ENCODE measurements at places on chromosomes 2 and 18.

DNA sequence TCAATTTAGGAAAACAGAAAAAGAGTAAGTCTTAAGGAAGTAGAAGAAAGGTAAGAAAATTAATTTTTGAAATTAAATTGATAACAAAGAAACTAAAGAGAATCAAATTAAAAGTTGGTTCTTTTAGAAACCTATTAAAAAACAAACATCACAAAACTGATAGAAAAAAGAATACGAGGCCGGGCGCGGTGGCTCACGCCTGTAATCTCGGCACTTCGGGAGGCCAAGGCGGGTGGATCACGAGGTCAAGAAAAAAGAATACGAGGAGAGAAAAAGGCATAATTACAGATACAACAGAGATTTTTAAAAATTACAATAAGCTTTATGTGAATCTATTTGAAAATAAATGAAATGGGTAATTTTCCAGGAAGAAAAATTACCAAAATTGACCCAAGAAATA is 11.8 kb downstream of the PREPL start:
- no peak for DNase-seq

DNA sequence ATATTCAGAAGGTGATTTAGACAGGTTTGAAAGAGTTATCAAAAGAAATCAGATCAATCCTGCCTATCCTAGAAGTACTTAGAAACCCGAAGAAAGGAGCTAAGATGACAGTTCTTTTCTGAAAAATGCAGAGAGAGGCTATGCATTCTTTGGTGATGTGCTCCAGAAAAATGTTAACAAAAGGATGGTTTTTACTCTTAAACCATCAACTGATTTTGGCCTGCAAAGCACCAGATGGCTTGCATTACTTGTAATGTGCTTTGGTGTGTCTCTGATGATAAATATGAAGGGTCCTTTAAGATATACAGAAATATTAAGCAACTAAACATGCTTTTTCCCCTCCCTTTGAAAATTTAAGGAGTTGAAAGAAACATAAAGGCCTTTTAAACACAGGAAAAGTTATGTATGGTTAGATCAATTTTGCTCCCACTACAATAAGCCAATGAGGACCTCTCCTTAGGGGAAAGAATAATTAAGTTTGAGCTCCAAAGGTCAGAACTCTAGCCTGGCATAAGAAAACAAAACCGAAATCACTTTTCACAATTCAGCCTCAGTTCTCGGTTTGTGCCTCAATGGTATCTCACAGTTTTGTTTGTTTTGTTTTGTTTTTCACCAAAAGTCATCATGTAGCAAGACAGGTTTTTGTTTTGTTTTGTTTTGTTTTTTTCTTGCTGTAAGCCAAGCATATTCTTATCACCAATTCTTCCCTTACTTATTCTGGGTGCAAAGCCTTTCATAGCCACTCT is 302.4 kb upstream of the NT5C1B start:
- no peak for DNase-seq

GRCh38 chr2:41000906-41001305 is 549.0 kb upstream of the SLC8A1 start:
- peak; percentile 89 for DNase-seq

- no peak for DNase-seq
These were observed 144.3 kb downstream of the MCFD2 start for GRCh38 chr2:46771309-46771708.

DNA sequence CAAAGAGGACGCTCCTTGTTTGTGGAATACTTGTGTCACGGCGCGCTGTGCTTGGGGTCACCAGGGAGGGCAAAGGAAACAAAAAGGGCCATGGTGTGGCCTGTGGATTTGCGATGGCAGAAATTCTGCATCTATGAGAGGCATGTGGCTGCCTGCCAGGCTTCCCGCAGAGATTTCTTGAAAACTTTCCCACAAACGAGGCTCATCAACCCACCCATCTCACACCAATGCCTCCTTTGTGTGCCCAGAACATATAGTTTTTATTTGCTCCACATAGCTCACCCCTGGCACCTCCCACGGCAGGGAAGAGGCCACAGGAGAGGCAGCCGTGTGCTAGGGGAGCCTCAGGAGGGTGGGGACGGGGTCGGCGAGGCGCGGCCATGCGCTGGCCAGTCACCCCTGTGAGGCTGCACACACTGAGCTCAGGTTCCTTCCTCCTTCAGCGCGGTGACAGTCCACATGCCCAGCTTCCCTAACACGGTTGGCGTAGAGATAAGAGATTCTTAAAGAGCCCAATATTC is 100.3 kb downstream of the MBP start:
- DNase-seq = no peak

GRCh38 chr2:4221434-4221833 is 518.1 kb downstream of the DCDC2C start:
- no peak for DNase-seq

DNA sequence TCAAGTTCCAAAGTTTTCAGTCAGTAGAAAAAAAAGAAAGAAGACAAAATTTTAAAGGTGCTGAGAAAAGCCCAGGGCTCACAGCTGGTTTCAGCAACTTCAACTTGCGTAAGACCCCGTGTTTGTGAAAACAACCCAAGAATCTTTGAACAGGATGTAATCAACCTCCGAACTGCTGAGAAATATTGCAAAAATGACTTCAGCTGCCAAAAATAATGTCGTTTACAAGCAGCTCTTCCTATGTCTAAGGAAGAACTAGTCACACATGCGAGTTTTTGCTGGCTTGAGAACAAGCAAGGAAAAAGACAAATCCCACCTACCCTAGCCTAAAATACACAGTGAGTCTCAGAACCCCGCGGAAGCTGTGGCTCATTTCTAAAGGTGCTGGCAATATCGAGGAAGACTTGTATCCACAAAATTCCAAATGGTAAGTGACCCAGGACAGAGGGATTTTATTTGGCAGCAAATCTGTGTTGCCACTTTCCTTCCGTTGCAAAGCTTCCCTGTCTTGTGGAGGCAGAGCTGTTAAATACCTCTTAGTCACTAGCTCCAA is 59.8 kb upstream of the SLC8A1 start:
- DNase-seq = no peak
